Fibroblast of skin of left quadriceps (primary cell): ENCODE measurements at places on chromosomes 6 and 20.

DNA sequence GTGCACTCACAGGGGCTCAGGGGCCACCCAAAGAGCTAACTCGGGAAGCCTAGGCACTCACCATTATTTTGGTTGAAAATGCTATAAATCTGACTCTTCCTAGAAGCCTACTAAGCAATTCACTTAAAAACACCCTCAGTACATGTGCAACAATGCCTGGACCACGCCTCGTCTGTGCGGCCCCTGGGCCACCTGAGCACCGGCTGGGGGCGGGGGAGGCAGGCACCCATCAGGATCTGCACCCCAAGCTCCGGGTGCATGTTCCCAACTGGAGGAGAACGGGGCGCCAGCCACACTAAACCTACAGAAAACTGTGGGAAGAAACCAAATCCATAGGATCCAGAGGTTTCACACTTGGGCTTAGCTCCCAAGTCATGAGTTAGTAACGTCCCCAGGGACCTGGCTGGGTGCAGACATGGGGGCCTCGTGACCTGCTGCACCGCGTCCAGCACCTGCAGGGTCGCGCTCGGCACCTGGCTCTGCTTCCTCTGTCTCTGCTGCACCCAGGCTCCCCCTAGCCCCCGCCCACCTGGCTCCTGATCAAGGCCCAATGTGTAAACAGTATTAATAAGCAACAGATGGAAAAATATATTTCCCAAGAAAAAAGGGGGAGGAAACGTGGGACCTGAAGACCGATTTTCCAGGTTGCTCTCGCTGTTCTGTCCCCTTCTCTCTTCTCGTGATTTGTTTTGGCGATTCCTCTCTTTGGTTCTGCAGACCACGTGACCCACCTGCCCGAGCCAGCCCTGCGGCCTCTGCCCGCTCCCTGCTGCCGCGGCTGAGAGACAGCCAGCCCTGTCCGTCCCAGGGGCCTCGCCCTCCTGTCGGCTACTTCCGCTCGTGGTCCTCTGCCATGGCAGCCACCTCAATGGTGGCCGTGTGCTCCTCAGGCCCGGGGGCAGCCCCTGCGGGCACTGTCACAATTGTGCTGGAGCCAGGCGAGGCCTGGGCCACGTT, 15.5 kb upstream of the HELZ2 start:
- no peak for DNase-seq

DNA sequence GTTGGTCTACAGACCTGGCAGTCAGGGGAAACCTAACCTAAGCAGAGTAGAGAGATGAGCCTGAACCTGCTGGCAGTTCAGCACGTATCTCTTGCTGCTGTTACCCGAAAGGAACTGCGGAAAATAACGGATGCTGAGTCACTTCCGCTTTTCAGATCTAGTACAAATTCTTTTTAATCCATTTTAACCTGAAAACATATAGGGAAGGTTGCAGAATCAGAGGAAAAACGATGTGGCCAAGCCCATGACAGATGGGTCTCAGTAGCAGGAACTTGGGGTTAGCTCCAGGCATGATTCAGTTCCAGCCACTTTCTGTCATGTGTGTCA, 351.9 kb upstream of the PRND start:
- DNase-seq, result no peak

DNA sequence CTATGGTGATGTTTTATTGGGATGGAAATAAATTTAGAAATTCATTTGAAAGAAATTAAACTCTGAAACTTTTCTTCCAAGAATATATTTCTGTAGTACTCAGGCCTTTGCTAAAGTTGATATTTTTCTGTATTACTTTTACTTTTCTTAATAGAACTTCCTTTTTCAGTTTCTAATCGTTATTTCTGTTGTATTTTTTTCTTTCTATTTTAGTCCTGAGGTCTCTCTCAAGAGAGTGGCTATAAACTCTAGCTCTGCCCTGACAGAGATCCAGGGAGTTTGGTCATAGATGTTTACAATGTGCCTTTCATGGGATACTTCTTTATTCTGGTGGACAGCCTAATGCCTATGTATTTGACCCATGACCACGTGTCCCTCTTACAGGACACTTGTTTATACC, 51.0 kb downstream of the OR2B6 start:
- no peak for DNase-seq

GRCh38 chr6:17341117-17341805, 52.1 kb upstream of the CAP2 start:
- DNase-seq, result no peak

DNA sequence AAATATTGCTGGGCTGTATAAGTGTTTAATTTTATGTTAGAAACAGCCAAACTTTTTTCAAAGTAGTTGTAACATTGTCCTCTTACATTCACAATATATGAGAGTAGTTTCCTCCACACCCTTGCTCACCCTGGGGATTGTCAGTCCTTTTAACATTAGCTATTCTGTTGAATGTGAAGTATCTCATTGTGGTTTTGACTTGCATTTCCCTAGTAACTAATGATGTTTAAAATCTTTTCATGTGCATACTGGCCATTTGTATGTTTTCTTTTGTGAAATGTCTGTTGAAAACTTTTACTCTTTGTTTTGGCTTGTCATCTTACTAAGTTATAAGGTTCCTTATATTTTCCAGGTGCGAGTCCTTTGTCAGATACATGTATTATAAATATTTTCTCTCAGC, 32.9 kb downstream of the TRIM38 start:
- DNase-seq, result no peak

DNA sequence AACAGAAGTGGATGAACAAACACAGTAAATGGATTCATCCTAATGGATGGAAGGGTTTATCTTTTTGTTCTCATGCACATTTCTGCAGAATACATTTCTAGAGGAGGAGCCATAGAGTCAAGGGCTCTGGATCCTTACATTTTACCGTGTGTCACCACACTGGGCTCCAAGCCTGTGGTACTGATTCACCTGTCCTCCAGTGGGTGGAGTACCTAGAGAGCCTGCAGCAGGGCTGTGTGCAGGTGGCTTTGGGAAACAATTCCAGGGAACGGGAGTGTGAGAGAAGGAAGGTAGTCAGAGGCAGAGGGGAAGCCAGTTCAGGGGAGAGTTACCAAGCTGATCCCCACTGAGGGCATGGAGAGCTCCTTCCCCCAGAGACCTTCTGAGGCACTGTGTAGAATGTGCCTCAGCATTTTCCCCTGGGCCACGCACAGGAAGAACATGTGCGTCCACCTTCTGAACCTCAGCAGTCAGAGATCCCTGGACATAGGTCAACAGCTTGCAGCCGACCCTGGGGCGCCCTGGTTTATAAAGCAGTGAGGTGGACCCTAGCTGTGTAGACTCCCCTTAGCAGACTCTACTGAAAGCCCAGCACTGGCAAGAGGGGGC, 85.3 kb upstream of the SLC22A23 start:
- DNase-seq, result no peak

DNA sequence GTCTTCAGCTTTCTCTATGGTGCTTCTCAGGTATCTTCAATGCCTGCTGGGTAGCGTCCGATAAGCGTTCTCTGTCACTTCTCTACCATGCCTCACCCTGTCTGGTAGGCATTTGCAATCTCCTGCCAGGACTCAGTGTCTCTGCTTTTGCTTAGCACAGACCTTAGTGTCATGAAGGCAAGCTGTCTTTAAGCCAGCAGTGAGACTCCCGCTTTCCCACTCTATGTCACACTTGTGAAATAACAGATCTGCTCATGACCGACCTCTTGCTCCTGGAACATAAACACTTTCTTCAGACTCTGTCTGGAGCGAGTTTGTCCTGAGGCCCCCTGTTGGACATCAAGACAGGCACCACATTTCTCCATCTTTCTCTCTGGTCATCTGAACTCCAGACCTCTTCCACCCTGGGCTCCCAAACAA, 17.0 kb downstream of the ADGRB3 start:
- DNase-seq, result no peak
